ENCODE measurements at places on chromosomes 7 and 10.

DNA sequence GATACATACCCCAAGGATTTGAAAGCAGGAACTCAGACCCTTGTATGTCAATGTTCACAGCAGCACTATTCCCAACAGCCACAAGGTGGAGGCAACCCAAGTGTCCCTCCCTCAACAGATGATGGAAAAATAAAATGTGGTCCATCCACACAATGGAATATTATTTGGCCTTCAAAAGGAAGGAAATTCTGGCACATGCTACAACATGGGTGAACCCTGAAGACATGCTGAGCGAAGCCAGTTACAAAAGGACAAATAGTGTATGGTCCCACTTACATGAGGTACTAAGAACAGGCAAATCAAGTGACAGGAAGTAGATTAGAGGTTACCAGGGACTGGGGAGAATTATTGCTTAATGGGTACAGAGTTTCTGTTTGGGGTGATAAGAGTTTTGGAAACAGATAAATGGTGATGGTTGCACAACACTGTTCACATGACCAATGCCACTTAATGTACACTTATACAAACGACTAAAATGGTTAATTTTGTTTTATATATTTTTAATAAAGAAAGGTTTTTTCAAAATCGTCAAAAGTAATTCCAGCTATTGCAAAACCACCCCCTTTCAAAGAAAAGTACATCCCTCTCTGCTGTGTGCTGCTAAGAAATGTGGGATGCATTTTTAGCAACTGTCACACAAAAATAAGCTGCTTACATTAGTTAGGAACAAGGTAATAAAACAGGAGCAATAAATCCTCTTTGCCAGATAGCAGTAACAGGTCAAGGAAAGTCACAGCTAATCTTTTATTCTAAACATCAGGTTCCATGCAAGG lies 85.7 kb downstream of the GRB10 start:
- no peak overlapping the region for H3K27ac ChIP-seq
- peaks cover 4% of the 10 kb centered on the region for H3K4me1 ChIP-seq
- no peaks in the 10 kb centered on the region for H3K36me3 ChIP-seq
- DNase-seq, result no peak

GRCh38 chr7:31553661-31554081 lies 39.8 kb downstream of the ITPRID1 start:
- no peaks in the 10 kb centered on the region for H3K36me3 ChIP-seq
- no peak for DNase-seq
- no peak overlapping the region for H3K4me3 ChIP-seq
- no peaks in the 10 kb centered on the region for H3K4me1 ChIP-seq
- no peak overlapping the region for H3K27ac ChIP-seq
- no peaks in the 10 kb centered on the region for H3K27me3 ChIP-seq

- no peak for DNase-seq
- no peak overlapping the region for H3K4me3 ChIP-seq
- H3K36me3 ChIP-seq, result no peaks in the 10 kb centered on the region
These were observed 70.6 kb downstream of the MCMBP start for GRCh38 chr10:119801998-119802538.

DNA sequence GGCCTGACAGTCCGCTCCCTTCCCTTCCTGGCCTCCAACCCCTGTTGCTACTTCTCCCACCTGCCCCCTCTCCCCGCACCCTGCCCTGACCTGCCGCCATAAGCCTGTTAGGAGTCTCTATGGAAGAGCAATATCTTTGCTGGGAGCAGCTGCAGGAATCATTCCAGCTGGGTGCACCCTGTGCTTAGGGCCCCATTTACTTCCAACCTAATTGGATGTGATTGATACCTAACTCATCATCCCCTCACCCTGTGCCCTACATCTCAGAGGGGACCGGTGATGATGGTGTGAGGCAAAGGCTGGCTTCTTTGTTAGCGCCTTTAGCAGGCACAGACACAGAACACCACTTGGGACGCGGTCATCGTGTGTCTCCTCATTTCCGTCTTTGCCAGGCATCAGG lies 80.0 kb upstream of the FAM180A start:
- no peak overlapping the region for H3K27ac ChIP-seq
- H3K27me3 ChIP-seq, result no peaks in the 10 kb centered on the region
- H3K4me3 ChIP-seq, result no peak overlapping the region
- no peaks in the 10 kb centered on the region for H3K4me1 ChIP-seq

DNA sequence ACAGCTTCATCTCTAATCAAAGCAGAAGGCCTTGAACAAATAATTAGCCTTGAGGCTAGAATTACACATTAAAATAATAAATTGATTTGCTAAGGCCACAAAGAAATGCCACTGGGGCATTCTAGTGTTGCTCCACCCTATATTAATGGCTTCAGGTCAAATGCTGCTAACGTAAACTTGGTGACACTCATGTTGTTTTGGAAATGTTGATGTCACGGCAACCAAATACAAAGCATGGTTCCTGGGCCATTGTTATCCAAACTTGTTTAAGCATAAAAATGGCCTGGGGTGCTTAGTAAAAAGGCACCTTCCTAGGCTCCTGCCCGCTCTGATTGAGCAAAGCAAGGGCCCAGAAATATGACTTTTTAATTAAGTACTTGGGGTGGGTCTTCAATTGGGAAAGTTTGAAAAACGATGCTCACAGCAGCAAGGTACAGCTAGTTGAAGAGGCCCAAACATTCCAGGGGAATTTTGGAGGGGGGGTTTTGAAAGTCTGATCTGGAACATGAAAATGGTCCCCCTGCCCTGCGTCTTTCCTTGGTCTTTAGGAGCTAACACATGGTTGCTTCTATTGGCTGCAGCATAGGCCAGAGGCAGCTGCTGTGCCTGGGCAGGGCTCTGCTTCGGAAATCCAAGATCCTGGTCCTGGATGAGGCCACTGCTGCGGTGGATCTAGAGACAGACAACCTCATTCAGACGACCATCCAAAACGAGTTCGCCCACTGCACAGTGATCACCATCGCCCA lies 67.8 kb downstream of the ABCC2 start:
- H3K27ac ChIP-seq, result no peak overlapping the region
- H3K4me1 ChIP-seq, result peaks cover 5% of the 10 kb centered on the region
- no peaks in the 10 kb centered on the region for H3K36me3 ChIP-seq

GRCh38 chr7:63521-64021 lies 128.8 kb upstream of the FAM20C start:
- H3K36me3 ChIP-seq, result no peaks in the 10 kb centered on the region
- H3K4me3 ChIP-seq, result no peak overlapping the region
- 0 out of 2 replicates have a peak, but pooled peaks cover 3% of the 10 kb centered on the region for H3K4me1 ChIP-seq
- H3K27ac ChIP-seq, result no peak overlapping the region
- H3K27me3 ChIP-seq, result no peaks in the 10 kb centered on the region

All from iPS DF 6.9 (cell line).